Globus pallidus (tissue), 1 donor: ENCODE measurements at places on chromosomes 2 and 18.

DNA sequence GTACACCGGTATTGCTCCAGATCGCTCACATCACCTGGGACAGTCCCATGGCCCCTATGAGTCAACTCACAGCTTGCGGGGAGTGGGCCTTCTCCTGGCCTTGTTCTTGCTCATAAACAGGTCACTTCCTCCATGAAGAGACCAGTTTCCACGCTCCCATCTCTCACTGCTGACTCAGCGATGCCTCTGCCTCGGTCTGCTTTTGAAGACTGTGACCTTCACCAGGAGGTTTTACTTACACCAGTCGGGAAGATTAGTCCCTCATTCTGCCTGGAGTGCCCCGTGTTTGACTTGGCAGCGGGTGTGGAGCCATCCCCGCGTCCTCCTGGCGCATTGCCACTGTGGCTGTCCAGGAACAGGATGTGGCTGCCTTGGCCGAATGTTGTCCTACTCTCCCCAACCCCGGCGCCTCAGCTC lies 159.8 kb downstream of the RHBDD1 start:
- DNase-seq: peak; percentile 22

DNA sequence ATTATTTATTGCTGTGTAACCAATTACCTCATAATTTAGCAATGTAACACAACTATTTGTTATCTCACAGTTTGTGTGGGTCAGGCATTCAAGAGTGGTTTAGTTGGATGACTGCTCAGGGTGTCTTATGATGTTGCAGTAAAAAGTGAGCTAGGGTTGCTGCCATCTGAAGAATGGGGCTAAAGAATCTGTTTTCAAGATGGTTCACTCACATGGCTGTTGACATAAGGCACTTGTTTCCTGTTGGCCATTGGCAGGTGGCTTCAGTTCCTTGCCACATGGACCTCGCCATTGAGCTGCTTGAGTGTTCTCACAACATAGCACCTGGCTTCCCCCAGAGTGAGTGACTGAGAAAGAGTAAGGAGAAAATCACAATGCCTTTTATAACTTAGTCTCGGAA lies 123.2 kb downstream of the TMEM17 start:
- no peak for DNase-seq

GRCh38 chr2:75416420-75417342 lies 144.1 kb downstream of the EVA1A start:
- DNase-seq: no peak

GRCh38 chr2:160318218-160318617 lies 118.1 kb upstream of the ITGB6 start:
- no peak for DNase-seq

DNA sequence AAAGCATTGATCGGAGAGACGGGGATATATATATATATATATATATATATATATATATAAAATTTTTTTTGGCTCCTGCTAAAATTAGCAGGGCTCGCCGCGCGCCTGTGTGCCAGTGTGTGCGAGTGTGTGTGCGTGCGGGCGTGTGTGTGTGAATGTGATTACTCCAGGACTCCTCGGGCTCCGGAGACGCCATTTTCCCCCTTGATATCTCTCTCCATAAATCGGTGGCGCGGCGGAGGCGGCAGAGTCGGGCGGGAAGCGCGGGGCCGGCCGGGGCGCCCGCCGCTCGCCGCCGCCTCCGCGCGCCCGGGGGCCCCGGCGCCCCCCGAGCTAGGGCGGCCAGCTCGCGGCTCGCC lies 795 bp upstream of the SETBP1 start:
- peak; percentile 27 for DNase-seq

DNA sequence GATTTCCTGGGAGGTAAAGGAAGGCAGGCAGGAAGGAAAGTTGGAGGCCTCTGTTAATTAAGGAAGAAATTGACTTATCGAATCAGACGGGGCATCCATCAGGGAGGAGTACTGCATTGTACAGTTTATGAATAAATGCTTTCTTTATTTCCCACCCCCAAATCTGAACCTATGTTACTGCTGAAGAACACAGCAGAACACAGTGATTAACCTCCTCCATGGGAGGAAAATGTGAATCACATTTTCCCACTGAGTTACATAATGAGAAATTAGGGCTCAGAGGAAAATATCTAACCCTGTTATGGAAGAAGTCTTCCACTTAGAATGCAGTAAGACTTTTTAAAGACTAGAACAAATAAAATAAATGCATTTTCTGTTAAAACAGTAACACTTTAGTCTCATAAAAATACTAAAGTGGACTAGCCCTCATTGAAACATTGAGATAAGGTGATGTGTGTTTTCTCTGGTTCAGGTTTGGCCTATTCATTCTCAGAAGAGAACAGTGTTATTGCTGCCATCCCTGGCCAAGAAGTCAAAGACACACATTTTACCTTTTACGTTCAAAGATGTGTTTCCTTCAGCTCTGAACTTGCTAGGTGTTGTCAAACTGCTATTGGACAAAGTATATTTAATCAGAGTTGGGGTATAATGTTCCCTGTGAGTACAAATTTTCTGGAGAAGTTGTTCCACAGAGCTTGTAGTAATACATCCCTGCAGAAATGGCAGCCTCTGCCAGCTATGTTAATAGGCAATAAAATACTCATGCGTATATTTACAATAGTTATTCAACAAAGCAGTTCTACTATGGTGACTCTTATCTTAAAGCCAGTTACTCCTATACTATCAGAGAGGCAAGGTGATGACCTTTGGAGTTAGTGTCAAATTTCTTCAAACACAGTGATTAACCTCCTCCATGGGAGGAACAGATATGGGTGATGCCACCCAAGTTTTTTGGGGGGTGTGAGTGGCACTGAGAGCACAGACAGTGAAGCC lies 11.1 kb downstream of the DNAH6 start:
- DNase-seq: no peak

GRCh38 chr2:55048508-55049042 lies 1.7 kb downstream of the RTN4 start:
- peak; percentile 74 for DNase-seq
